GM12878 (cell line): ENCODE measurements at places on chromosomes 2 and 18. TPM values are rescaled to one million over a fixed set of nuclear protein-coding genes. Genes with fewer than 3 reads are reported as not detected.

- DNase-seq = no peak
Measured at GRCh38 chr18:44744161-44745121, 63.8 kb downstream of the SETBP1 start.

- no peak for DNase-seq
Measured at GRCh38 chr2:225543626-225544025, 144.1 kb downstream of the NYAP2 start.

- no peak for DNase-seq
Measured at GRCh38 chr2:20012282-20013125, at the start of gene MATN3. Gene MATN3, minus strand, starts transcription at chr2:20012668. Its CDS starts 37 bp downstream, at chr2:20012631.

- DNase-seq = no peak
Measured at GRCh38 chr2:212540341-212540740, 1.7 kb upstream of the ERBB4 start.

DNA sequence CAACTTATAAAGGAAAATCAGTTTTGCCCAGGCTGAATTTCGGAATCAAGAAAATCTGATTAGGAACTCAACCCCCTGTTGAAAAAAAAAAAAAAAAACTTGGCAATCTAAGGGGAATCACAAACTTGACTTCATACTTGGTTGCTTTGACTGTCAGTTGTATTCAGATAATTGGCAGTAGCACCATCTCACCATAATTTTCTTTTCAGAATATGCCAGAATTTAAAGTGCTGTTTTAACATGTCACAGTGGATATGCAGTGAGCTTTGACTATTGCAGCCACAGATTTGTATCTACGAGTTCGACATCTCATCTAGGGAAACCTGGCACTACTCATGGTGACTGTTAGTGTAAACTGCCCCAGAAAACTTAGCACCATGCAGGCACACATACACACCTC is 761.4 kb upstream of the KLHL29 start:
- no peak for DNase-seq

DNA sequence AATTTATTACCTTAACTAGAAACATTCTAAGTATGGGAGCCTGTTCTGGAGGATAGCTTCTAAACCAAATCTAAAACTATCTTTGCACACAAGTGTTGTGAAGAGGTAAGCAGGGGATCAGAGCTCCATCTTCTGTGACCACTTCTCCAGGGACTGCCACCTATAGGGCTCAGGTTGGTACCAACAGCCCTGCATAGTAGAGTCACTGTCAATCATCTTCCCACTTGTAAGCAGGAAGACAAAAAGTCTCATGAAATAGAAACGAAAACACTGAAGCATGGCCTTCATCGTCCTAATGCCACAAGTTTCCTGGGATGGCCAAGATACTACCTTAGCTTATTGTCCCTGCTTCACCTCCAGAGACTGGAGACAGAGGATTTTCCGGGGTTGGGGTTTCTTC is 43.8 kb downstream of the KANSL3 start:
- DNase-seq = no peak

- no peak for DNase-seq
Measured at GRCh38 chr2:182540252-182540651, 113.4 kb upstream of the PDE1A start.

NT5C1B gene
- polyA plus RNA-seq = 0.22 and 0.44 TPM in 2 replicates

TWIST2 gene
- polyA plus RNA-seq = not detected in 2 replicates

MEP1B gene
- polyA plus RNA-seq = not detected in 2 replicates

SCN7A gene
- not detected in 2 replicates for polyA plus RNA-seq

PROC gene
- polyA plus RNA-seq = not detected in 2 replicates
